Stimulated activated CD4-positive, alpha-beta T cell treated with anti-CD3 and anti-CD28 coated beads, Interleukin-4, amount 100 ng/mL, for 1 hour (primary cell): ENCODE measurements at places on chromosomes 12 and 14.

- DNase-seq = no peak
These were observed 1.1 kb downstream of the DIP2B start for GRCh38 chr12:50505675-50506530.

DNA sequence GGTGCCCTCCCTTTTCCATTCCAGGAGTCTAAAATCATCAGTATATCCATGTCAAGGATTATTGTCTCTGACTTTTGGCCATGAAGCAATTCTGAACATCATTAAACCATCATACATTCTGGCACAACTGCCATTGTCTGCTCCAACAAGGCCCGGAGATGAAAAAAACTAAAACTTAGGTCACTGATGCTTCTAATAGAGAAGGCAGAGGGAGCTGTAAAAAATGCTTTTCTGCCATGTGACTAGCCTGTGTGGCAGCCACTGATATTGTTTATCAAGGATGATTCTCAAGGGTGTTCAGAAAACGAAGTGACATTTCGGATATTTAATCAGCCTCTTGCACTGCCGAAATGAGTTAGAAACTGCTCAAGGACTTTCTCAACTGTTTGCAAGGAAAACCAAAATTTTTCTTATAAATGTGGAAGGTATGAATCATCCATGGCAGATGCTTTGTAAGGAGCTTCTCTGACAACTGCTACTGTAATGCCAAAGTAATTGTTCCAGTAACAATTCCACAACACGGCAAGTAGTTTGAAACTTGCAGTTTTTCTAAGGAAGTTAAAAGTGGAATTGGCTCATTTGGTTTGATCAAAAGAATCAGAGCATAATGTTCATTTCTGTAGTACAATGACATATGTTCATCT, 1076.5 kb upstream of the FLRT2 start:
- DNase-seq = no peak

GRCh38 chr12:77521508-77522115, 309.1 kb upstream of the NAV3 start:
- DNase-seq = no peak

GRCh38 chr12:12626471-12626870, 14.8 kb downstream of the CREBL2 start:
- no peak for DNase-seq

DNA sequence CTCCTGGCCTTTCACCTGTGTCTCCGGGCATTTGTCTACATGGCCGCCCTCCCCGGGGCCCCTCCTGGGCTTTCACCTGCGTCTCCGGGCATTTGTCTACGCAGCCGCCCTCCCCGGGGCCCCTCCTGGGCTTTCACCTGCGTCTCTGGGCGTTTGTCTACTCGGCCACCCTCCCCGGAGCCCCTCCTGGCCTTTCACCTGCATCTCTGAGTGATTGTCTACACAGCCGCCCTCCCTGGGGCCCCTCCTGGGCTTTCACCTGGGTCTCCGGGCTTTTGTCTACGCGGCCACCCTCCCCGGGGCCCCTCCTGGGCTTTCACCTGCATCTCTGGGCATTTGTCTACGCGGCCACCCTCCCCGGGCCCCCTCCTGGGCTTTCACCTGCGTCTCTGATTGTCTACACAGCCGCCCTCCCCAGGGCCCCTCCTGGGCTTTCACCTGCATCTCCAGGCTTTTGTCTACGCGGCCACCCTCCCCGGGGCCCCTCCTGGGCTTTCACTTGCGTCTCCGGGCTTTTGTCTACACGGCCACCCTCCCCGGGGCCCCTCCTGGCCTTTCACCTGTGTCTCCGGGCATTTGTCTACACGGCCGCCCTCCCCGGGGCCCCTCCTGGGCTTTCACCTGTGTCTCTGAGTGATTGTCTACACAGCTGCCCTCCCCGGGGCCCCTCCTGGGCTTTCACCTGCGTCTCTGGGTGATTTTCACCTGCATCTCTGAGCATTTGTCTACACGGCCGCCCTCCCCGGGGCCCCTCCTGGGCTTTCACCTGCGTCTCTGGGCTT, 68.0 kb upstream of the GALNT9 start:
- no peak for DNase-seq
